ENCODE measurements at places on chromosomes 13 and 19.

DNA sequence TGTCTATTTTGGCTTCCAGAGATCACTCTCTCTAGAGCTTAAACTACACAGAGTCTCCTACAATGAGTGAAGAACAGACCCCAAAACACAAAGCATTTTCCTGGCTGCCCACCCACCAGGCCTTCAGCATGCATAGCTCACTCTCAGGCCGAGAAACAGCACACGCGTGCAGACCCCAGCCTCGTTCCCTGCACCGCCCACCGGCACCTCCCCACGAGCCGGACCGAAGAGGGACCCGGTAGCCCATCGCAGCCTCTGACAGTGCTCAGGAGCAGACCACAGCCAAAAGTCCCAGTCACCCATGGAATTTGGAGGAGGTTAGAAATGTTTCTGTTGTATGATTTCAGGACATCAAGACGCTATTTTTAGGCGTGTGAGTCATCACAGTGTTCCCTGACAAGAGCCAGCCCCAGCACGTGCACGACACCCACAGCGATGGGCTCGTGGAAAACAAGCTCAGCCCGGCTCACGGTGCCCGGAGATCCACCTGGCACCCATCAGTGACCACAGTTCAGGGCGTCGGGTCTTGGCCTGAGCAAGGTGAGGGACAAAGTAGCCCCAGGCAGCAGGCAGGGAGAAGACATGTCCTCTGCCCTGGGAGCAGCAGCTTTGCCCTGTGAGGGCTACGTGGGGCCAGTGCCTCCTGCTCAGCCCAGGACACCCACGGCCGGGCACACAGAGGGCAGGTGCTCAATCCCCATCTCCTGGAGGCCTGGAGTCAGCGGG lies 50.1 kb upstream of the SPACA7 start:
- DNase-seq, result no peak

DNA sequence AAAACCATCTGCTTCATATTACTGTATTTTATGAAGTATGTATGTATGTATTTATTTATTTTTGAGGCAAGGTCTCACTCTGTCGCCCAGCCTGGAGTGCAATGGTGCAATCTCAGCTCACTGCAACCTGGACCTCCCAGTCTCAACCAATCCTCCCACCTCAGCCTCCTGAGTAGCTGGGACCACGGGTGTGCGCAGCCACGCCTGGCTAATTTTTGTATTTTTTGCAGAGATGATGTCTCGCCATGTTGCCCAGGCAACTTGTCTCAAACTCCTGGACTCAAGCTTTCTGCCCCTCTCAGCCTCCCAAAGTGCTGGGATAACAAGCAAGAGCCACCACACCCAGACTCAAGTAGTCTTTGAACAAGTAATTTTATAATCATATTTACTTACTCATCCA lies 5.5 kb downstream of the KATNAL1 start:
- no peak for DNase-seq

DNA sequence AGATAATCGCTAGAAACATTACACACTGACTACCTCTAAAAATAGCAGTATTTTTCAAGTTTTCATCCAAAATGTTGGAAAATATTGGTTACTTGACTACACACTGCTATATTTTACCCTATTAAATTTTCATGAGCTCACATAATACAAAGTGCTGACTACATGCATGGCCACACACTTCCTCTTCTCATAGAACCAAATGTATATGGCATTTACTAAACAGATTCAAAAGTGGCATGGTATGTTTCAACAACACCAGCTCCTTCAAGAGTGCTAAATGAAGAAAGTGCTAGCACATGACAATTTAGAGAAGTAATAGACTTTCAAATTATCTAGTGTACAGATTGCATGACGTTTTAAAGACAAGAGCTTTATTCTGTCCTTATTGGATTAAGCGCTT lies 780.4 kb upstream of the SLITRK6 start:
- DNase-seq, result no peak

- DNase-seq, result peak; percentile 35
Observed at GRCh38 chr13:36345438-36346221, 564 bp downstream of the SPART start.

DNA sequence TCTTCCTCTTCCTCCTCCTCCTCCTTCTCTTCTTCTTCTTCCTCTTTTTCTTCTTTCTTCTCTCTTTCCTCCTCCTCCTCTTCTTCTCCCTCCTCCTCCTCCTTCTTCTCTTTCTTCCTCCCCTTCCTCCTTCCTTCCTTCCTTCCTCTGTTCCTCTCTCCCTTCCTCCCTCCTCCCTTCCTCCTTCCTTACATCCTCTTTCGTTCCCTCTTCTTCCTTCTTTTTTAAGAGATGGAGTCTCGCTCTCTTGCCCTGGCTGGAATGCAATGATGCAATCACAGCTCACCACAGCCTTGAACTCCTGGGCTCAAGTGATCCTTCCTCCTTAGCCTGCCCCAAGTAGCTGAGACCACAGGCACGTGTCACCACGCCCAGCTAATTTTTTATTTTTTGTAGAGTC lies 13.2 kb downstream of the EHD2 start:
- DNase-seq, result no peak

DNA sequence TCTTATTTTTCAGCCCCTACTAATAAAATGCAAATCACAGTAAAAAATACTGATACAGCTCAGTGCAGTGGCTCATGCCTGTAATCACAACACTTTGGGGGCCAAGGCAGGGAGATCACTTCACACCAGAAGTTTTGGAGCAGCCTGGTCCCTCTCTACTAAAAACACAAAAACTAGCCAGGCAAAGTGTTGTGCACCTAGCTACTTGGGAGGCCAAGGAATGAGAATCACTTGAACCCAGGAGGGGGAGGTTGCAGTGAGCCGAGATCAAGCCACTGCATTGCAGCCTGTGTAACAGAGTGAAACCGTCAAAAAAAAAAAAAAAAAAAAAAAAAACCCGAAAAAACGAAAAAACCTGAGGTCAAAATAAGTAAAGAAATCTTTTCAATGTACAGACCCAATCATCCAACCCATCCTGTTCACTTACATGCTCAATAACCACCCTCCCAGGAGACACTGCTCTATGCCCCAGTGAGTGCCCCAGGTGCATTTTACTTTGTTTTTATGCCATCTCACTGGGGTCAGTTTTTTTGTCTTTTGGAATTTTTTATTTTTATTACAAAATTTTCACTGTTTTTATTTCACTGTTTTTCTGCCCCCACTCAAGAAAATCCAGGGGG lies 107.0 kb downstream of the ZNF486 start:
- DNase-seq, result no peak

- no peak for DNase-seq
Observed at GRCh38 chr13:45658586-45659235, 43.2 kb upstream of the ERICH6B start.
